ENCODE measurements at places on chromosomes 7 and 10.

DNA sequence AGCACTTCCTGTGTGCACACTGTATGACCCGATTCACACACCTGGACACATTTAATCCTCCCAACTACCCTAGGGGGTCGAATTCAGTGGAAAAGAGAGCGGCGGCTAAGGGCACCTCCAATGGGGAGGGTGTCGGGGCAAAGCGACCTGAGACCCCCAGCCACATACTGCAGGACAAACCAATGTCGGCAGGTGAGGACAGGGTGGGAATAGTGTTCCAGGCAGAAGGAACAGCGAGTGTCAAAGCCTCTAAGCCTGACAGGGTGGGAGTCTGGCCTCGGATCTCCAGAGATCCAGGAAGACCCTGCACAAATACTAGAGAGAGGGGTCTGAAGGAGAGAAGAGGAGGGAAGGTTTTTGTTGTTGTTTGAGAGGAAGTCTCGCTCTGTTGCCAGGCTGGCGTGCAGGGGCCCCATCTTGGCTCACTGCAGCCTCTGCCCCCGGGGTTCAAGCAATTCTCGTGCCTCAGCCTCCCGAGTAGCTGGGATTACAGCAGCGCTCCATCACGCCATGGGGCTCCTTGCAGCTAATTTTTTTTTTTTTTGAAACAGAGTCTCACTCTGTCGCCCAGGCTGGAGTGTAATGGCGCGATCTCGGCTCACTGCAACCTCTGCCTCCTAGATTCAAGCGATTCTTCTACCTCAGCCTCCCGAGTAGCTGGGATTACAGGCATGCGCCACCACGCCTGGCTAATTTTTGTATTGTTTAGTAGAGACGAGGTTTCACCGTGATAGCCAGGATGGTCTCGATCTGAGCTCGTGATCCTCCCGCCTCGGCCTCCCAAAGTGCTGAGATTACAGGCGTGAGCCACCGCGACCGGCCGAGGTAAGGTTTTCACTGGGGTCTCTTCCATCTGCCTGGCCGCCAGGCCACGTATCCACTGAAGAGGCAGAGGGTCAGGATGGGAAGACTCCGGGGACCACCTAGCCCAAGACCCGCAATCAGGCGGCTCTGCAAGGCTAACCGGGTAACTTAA lies 1.2 kb upstream of the ARPC1B start:
- DNase-seq, result no peak

GRCh38 chr7:81676105-81676811 lies 93.6 kb downstream of the HGF start:
- peak; percentile 34 for DNase-seq

DNA sequence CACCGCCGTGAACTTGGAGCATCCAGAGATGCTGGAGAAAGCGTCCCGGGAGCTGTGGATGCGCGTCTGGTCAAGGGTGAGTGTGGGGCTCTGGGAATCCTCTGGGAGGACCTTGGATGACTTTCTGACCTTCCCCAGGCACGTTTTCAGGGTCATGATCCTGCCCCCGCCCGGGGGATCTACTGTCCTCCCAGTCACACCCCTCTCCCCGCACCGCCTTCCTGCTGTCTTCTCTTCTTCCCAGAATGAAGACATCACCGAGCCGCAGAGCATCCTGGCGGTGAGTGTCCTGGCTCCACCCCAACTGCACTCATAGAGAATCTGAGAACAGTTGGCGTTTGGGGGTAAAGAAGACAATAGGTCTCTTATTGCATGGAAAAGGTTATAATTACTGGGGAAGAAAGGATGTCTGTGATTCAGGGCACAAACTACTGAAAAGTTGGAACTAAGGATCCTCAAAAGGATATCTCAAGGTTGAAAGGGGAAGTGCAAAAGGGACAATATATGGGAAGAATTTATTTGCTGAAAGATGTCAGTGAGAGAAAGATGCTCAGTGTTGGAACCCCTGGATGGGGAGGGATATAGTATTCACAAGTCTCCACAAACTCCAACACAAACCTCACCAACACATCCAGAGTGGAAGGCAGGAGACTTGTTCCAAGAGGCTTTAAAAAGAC lies 1.9 kb downstream of the GSTK1 start:
- no peak for DNase-seq

GRCh38 chr10:5512331-5512730 lies 12.4 kb upstream of the CALML3 start:
- DNase-seq, result no peak

DNA sequence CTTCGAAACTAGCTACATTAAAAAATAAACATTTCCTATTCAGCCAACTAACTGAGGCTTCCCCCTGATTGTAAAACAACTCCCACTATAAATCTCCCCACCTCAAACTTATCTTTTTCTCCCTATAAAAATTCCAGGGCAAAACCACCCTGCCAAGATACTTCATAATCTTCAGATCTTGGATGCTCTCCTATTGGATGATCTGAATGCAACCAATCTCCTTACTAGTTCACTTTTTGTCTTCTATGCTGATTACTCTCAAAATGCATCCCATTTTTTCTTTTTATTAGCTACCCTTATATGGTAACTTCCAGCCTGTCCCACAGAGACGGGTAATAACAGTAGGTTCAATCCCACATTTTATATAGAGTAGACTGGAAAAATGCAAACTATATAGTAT lies 15.0 kb upstream of the PRSS58 start:
- DNase-seq, result no peak

DNA sequence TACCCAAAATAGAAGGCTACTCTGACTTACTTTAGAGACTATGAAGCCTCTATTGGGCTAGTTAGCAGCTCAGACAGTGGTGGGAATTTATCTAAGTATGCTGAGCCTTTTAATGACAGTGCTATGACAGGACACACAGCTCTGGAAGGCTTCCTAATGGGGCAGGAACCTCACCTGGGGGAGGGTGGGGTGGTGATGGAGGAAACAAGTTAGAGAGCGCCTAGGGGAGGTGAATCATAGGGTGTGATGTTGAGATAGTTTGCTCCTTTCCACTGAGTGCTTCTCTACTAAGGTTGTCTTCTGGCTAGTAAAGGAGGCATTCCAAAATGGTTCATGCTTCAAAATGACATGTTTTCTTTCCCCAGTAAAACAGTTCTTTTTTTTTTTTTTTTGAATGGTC lies 42.1 kb downstream of the PPP1R9A start:
- no peak for DNase-seq

GRCh38 chr10:89814278-89814677 lies 112.9 kb downstream of the KIF20B start:
- DNase-seq, result no peak

DNA sequence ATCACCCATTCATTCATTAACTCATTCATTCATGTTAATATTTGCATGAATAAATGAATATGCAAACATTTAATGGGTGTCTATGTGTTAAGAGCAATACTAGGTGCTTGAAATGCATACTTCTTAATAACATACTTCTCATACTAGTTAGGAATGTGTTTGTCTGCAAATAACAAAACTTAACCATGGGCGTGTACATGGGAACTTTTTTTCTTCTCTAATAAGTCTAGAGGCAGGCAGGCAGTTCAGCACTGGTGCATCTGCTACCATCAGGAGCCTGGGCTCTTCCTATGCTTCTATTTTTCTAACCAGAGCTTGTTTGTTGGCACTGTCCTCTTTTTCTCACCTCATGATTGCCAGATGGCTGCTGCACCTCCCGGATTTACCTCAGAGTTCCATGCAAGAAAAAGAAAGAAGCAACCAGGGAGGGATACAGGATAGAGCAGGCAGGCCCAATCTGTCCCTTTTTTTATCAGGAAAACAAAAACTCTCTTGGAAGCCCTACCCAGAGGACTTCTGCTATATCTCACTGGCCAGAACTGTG lies 22.7 kb downstream of the CDHR3 start:
- peak; percentile 61 for DNase-seq

DNA sequence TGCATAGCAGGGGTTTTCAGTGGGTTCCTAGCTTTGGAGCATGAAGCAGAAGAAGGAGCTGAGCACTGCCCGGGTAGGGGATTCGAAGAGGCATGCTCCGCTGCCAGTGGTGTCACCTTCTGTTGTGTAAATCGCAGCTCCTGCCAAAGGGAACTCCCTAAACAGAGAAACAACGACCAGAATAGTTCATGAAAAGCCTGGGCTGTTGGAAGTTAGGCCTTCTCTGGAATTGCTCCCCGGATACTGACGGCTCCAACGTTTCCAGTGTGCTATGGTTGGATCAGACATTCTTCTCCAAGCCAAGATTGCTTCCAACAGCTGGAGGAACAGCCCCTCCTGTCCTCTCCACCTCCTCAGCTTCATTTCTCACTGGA lies 546.0 kb upstream of the FZD8 start:
- DNase-seq, result no peak

GRCh38 chr10:44335330-44336021 lies 49.4 kb downstream of the CXCL12 start:
- no peak for DNase-seq

- DNase-seq, result no peak
Observed at GRCh38 chr10:33412653-33413361, 78.3 kb upstream of the NRP1 start.

DNA sequence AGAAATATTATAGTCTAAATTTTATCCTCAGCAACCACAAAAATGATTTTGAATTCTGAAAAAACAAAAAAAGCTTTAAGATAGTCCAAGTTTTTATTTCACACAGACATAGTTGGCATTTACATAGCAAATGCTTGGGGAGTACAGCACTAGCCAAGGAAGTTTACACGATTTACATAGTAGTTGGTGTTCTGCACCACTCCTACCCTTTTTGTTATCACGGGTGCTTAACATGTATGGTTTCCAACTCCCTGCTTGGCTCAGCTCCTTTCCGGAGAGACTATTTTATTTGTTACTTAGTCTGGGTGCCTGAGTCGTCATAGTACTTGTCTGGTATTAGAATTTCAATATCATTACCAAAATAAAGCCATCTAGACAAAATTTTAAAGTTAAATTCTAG lies 8.8 kb upstream of the GHRHR start:
- no peak for DNase-seq

DNA sequence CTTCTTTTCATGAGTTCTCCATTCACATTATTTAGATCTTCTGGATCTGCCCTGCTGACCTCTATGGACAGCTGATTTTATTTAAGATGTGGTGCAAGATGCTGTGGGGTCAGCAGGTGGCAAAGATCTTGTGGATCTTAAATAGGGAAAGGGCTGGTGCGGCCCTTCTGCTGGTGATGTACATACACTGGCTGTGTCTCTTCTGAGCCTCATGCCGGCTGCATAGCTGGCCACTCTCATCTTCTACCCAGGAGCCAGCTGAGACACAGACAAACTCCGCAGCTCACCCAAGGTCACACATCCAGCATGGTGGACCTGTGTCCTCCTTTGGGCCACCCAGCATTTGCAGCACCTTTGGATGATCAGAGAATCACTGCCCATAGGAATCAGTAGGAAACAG lies 9.7 kb downstream of the RBP3 start:
- DNase-seq, result no peak

DNA sequence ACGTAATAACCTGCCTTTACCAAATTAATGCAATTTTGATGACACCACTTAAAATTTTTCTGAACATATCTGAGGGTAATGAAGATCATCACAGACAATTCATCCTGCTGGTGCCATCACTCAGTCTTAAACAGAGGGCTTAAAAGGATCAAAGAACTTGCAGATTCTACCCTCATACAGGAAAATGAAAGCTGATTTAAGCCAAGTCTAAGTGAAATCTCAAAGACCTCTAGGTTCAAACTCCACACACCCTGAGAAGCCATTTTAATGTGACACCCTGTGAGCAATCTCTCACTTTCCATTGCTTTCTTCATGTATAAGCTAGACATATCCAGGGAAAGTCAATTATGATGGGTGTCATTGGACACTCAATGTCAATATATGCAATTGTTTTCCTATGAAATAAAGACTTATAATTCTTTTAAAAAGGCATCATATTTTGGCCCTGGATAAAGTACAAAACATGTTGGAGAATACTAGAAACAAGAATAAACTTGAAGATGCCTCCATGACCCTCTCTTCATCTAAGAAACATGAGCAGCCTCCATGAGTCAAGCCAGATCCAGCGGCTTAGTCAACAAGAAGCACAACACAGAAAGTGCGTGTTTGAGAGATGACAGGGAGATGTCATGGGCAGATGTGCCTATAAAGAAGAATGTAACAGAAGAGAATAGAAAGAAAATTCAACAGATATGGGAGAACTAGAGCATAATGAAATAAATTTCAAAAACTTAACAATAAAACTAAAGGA lies 291.9 kb downstream of the PARD3 start:
- peak; percentile 19 for DNase-seq

DNA sequence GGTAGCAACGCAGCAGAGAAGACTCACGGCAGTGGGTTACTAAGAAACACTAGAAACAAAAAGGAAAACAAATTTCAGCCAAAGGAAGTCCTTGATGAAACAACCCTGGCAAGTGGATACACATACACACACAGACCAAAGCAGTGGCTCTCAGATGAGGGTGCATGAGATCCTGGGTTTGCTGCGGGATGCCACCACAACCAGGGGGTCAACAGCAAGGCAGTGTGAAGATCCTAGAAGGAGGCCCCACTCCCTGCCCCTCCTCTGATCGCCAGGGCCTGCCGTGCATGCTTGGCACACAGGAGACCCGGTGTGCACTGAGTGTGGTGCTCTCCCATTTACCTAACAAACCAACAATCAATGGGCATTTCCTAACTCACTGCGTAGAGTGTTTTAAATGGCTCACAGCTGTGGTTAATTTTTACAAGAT lies 252.3 kb upstream of the KLF14 start:
- no peak for DNase-seq

DNA sequence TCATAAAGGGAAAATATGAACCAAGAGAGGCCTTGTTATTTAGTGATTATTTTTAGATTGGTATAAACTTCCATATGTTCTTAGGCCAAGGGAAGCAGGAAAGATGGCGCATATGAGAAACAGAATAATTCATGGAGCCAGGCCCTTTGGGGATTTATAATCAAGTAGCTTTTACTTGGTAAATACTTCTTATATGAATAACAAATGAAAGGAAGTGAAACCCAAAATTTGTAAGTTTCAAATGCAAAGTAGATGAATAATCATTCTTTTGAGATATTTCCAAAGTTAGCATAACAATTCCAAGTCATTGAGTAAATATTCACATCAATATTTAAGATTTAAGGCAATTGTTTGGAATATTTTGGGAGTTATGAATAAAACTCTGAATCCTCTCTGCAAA lies 13.9 kb upstream of the OPTN start:
- DNase-seq, result no peak

DNA sequence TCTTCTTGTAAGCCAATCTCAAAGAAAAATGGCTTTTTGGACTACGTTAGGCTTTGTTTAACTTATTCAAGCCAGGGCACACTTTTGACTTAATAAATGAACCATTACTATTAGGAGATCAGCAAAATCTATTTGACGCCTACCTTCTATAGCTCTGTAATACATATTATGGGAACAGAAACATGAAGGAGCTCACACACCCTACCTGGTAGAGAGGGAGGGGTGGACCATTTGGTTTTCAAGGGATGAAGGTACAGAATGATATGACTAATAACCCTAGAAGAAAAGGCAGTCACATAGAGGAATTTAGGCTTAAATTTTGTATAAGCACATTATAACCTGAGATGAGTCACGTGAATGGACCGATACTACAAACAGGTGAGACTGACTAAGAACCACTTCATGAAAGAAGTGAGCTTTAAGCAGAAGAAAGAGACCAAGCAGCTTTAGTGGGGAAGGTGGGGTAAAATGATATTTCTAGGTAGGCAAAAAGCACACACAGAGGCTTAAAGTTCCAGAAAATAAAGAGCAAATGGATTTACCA lies 106.8 kb upstream of the CTTNBP2 start:
- no peak for DNase-seq

Data from NCI-H69 (cell line).